ENCODE measurements at places on chromosomes 7 and 10. TPM values are rescaled to one million over a fixed set of nuclear protein-coding genes. Genes with fewer than 3 reads are reported as not detected.

Gene MSRB2
- 1.4 TPM for total RNA-seq

Gene OPN1SW
- total RNA-seq, result not detected

Gene NPC1L1
- total RNA-seq, result not detected

Gene CCL24
- total RNA-seq, result not detected

Gene CPN1
- not detected for total RNA-seq

Gene GJD4
- total RNA-seq, result not detected

Gene NKX1-2
- total RNA-seq, result not detected

Gene ZNF92
- 59.1 TPM for total RNA-seq

Gene C10orf105
- 0.31 TPM for total RNA-seq

Gene OGDHL
- not detected for total RNA-seq

Gene RTKN2
- 9.8 TPM for total RNA-seq

Gene SLC26A5
- not detected for total RNA-seq

Gene PDZD7
- 0.21 TPM for total RNA-seq

Data from mononuclear cell (primary cell).